ENCODE measurements at places on chromosomes 5 and 9. TPM values are rescaled to one million over a fixed set of nuclear protein-coding genes. Genes with fewer than 3 reads are reported as not detected.

MZB1 gene
- not detected for polyA plus RNA-seq

TNC gene
- polyA plus RNA-seq = 1.9 TPM

ALDH7A1 gene
- 49.0 TPM for polyA plus RNA-seq

GLDC gene
- 0.12 TPM for polyA plus RNA-seq

SPINK1 gene
- 136 TPM for polyA plus RNA-seq

TTC23L gene
- polyA plus RNA-seq = not detected

IL3 gene
- polyA plus RNA-seq = not detected

Data from adipose tissue (tissue), 3 donors.